ENCODE measurements at places on chromosomes 11 and 22.

- DNase-seq = peak; percentile 93
These were observed 13.2 kb downstream of the SLC25A18 start for GRCh38 chr22:17576470-17576869.

DNA sequence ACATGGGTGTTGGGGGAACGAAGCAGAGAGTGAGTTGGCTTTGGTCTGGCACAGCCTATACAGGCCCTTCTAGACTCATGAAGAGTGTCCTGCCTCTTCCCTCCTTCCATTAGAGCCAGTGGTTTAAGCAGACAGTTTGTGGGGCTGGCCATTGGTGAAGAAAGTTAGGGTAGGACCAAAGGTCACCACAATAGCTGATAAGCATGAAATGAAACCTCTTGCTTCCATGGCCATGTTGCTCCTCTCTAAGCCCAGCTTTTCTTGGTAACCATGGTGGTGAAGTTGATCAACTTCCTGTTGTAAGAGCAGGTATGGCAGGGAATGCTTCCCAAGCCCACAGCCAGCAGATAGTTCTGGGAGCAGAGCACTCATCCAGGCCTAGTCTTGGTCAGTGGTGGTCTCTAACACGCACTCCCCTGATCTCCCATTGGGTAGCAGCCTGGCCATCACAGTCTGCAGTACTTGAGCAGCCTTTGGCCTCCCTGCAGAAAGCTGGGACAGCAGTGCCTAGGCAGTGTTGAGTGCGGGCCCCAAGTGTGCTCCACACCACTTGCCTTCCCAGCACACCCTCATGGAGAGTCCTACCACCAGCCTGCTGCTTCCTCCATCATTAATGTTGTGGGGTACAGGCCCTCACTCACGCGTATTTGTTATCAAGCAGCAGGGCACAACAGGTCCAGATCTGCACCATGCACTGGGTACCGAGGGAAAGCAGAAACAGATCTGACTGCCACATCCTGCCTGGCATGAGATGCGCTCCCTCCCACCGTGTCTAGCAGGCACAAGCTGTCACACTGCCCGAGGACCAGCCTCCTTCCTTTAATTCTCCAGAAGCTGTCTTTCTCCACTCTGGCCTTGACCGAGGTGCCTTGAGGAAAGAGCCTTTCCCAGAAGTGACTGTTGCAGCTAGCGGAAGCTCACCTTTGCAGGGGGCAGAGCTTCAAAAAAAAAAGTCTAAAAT lies 65.8 kb upstream of the SUSD2 start:
- DNase-seq = no peak

GRCh38 chr22:46368871-46369715 lies 33.6 kb downstream of the TRMU start:
- no peak for DNase-seq

DNA sequence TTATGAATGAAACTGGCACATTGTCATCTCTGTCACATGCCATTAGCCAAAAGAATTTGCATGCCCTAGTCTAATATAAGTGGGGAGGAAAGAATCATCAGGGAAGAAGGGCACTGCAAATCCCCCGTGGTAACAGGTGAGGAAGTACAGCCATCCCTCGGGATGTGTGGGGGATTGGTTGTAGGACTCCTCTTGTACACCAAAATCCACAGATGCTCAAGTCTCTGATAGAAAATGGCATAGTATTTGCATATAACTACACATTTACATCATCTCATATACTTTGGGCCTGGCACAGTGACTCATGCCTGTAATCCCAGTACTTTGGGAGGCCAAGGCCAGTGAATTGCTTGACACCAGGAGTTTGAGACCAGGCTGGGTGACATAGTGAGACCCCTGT lies 109.7 kb downstream of the HIPK3 start:
- no peak for DNase-seq

- no peak for DNase-seq
These were observed 35.1 kb upstream of the CYP2R1 start for GRCh38 chr11:14927146-14927545.
